Activated T-cell treated with anti-CD3 and anti-CD28 coated beads, Interleukin-2, amount 50 U/mL, for 1 hour (primary cell): ENCODE measurements at places on chromosomes 3 and 15.

GRCh38 chr15:75452865-75453702 is 1.6 kb upstream of the SIN3A start:
- DNase-seq = peak; percentile 49

GRCh38 chr15:56739474-56739873 is 6.2 kb upstream of the ZNF280D start:
- DNase-seq = no peak

- no peak for DNase-seq
Observed at GRCh38 chr3:122066331-122067213, 11.4 kb downstream of the CD86 start.

- DNase-seq = no peak
Observed at GRCh38 chr3:171586274-171586673, 126.1 kb upstream of the TNIK start.

GRCh38 chr3:141076036-141076773 is 25.1 kb downstream of the SPSB4 start:
- no peak for DNase-seq

DNA sequence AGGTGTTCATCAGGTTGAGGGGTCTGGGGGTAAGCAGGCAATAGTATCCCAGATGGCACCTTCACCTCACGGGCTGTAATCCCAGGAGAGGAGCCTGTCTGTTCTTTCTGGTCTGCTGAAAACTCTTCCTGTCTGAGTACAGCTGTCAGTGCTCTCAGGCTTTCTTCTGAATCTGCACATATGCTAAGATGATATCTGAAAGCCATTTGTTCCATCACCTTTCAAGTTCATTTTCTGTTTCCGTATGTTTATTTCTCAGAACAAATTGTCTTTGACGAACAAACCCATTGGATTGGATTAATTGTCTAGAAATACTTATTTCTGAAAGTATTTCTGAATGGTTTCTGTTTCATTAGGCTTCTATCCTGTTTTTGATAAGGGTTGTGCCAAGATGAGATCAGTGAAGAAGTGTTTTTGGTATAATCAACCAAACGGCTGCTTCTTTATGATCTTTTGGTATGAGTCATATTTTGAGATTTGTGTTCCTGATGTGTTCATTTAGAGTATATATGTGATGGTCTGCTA is 13.3 kb downstream of the ZNF592 start:
- no peak for DNase-seq

DNA sequence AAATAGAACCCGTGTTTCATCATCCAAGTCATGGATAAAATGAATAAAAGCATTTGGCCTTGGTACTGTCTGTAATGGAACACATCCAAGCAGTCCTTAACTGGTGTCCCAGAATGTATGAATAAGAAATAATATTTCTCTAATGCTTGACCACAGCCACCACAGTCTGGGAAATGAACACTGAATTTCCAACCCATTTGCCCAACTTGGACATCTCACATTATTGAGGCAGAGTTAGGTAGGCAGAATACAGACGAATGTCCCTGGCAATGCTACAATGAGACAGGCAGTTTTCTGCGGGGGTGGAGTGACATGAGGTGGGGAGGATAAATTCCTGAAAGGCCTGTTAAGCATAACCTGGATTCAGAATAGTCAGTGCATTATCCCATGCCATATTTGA is 245.7 kb downstream of the ZIC1 start:
- DNase-seq = no peak

GRCh38 chr3:58217209-58217811 is 6.5 kb upstream of the DNASE1L3 start:
- peak; percentile 53 for DNase-seq

GRCh38 chr15:91050128-91050455 is 27.7 kb upstream of the VPS33B start:
- no peak for DNase-seq

- DNase-seq = no peak
Observed at GRCh38 chr3:187995667-187996066, 158.3 kb upstream of the LPP start.

DNA sequence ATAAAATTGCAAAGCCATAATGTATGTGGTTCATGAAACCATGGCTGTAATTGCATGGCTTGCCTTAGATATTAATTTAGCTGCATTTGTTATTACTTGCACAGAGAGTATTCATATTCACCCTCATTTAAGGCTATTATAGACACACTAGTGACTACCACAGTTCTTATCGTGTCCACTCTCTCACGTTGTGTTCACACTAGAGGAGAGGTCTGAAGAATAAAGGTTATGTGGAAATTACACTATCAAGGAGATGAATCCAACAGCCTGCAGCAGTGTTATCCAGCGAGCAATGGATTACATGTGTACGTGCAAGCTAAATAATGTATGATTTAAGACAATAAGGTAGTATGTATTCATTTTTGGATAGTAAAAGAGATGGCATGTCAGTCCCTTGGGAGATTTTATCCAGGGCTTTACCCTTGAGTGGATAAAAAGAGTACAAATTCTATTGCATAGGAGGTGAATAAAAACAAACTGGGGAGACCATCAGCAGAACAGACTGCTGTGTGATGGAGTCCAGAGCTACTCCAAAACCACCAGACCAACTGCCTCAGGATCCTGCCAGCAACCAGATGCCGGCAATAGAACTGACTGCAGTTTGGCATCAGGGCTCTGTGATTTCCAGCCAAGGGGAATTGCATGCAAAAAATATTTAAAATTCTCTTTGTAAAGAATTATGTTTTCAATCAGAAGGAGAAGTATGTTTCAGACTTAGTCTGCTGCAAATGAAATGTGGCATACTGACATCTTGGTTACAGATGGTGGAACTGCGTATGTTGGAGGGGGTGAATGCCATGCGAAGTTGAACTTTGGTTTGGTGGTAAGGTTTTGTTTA is 146.6 kb downstream of the RBMS3 start:
- DNase-seq = no peak

- no peak for DNase-seq
Observed at GRCh38 chr3:33114622-33115023, 809 bp downstream of the CRTAP start.

DNA sequence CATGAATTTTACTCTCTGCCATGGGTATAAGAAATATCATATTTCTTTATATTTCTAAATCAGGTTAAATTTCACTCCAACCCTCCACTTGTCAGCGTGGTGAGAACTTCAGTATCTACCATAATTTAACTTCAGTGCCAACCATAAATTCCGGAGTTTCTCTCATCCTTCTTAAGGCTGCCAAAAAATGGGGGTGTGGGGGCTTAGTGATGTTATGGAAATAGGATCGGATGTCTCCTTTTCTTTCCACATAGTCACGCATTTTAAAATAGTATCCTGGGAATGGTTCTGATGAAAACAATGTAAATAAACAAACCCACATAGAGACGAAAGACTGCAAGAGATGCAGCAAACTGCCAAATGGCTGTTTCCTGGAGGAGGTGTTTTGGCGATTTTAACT is 12.9 kb upstream of the FAM3D start:
- no peak for DNase-seq

DNA sequence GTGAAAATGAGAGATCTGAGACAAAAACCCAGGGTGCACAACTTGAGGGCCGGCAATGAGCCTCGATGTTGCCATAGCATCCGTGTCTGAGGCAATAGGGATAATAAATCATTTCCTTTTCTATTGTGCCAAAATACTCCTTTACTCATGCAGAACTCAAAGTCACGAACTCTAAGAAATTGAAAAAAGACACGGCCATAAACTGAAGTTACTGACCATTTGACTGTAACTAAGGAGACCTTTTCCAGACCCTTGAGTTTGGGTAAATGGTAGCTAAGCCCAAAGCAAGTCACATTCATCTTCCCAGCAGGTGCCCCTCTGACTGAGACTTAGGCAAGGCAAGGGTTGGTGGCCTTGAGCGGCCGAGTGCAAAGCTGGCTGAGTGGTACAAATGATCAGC is 141.2 kb upstream of the SLCO3A1 start:
- no peak for DNase-seq

- DNase-seq = no peak
Observed at GRCh38 chr3:312911-313310, 116.3 kb downstream of the CHL1 start.

DNA sequence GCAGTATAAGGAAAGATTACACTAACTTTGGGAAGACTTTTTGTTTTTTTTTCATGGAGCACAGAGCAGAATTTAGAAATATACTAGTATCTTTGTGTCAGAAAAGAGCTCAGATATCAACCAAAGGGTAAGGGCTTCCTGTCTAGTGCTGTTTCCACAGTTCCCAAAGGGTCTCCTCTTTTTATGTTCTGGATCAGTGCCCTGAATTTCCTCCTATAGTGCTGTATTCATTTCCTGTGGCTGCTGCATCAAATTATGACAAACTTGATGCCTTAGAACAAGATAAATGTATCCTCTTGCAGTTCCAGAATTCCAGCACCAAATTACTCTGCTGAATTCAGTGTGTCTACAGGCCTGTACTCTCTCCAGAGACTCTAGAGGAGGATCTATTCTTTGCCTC is 219.8 kb upstream of the THRB start:
- DNase-seq = no peak

- DNase-seq = no peak
Observed at GRCh38 chr15:50119063-50120040, at the start of gene ATP8B4. TSS of gene ATP8B4 (minus strand) at chr15:50119233. CDS start at chr15:50106966, 12,267 bp downstream.

DNA sequence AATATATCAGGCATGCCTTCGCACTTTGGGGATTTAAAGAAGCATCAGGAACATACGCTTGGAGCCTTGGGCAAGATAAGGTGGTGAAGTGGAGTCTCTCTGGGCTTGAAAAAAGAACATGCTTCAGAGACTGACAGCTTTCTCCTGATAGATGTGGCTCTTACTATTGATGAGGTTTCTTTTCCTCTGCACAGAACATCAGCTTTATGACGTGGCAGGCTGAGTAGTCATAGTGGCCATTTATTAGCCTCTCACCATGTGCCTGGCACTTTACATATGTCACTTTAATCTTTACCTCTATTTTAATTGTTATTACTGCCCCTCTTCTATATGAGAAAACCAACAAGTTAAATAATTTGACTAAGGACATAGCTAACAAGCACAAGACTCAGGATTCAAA is 19.0 kb upstream of the LRRC58 start:
- DNase-seq = no peak

GRCh38 chr15:74869372-74869725 is 3.8 kb downstream of the SCAMP2 start:
- DNase-seq = no peak

DNA sequence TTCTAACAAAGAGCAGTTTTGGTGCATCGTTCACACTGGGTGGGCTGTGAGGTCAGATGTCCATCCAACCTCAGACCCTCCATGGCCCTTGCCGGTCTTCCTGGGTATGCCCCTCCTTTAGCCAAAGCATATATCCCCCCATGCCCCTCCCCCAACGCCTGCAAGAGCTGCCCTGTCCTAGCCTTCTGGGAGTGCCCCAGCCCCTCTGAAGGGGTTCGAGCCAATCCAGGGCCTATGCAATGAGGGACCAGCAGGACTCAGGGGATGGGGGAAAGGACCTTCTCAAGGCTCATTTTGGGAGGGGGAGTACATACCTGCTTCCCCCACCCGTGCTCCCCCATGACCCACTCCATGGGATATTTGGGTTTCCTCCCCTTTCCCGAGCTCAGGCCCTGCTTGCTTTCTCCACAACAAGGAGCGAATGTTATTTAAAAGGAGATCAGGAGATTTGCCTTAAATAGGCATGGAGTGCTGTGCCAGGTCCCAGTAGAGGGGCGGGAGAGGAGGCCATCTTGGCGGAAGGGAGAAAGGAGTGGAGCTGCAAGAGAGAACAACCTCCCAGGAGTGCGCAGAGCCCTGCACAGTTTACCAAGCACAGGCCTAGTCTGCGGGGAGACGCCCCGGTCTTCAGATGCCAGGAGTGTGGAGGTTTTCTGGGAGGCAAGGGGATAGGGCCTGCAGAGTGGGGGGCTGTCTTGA is 18.2 kb downstream of the PIF1 start:
- no peak for DNase-seq

GRCh38 chr3:185825006-185825638 is at the start of gene IGF2BP2:
TSS of gene IGF2BP2 (minus strand) at chr3:185825042. CDS start at chr3:185824960, 82 bp downstream.
- DNase-seq = peak; percentile 56
